ENCODE measurements at places on chromosomes 6 and 20.

GRCh38 chr20:18052856-18053255 lies 4.9 kb downstream of the OVOL2 start:
- DNase-seq, result no peak

GRCh38 chr6:4599924-4600323 lies 176.3 kb upstream of the CDYL start:
- peak; percentile 76 for DNase-seq

DNA sequence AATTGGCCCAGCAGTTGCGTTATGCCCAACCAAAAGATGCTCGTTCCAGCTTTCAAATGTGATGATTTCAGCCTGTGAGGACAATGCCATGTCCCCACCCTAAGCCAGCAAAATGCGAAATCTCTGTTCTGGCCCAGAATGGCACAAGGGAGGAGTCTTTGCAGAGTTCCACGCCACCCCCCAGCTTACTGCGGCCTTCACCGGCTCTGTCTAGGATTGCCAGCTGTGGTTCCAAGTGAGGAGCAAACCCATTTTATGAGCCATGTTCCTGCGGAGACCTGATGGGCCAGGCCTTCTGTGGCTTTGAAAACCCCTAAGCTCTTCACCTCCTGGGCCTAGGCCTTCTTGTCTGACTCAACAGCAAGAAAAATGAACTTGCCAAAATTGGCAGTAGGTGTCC lies 146.8 kb upstream of the SNX9 start:
- no peak for DNase-seq

GRCh38 chr20:17640146-17640874 lies 41.7 kb downstream of the RRBP1 start:
- DNase-seq, result no peak

DNA sequence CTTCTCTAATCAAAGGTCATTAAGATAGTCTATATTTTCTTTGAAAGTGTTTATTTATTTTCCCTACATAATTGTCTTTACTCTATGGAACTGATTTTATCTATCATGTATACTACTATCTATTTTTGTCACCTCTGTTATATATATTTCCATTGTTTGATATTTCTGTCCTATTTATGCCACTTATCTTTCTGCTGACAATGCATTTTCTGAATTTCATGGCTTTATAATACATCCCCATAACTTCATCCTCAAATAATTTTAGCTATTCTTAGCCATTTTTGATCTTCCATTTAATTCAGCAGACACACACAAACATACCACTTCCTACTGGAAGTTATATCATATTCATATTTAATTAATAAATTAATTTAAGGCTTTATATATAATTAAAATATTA lies 123.7 kb downstream of the EPHA7 start:
- no peak for DNase-seq

- DNase-seq, result no peak
Observed at GRCh38 chr6:165448210-165448609, 138.8 kb upstream of the C6orf118 start.

GRCh38 chr20:36604952-36605398 lies 604 bp upstream of the RAB5IF start:
- no peak for DNase-seq

GRCh38 chr6:2873643-2874042 lies 29.5 kb downstream of the SERPINB9 start:
- DNase-seq, result no peak

- DNase-seq, result no peak
Observed at GRCh38 chr20:33332905-33333456, 50.0 kb downstream of the BPIFB1 start.

GRCh38 chr6:16305788-16306187 lies 67.4 kb downstream of the GMPR start:
- DNase-seq, result no peak

- no peak for DNase-seq
Observed at GRCh38 chr6:143005816-143006215, 54.9 kb upstream of the AIG1 start.

- DNase-seq, result peak; percentile 59
Observed at GRCh38 chr6:3568396-3569082, 111.7 kb upstream of the SLC22A23 start.

GRCh38 chr20:16241911-16242310 lies 331.3 kb downstream of the KIF16B start:
- DNase-seq, result peak; percentile 7

GRCh38 chr6:16747232-16748024 lies 13.8 kb downstream of the ATXN1 start:
- DNase-seq, result peak; percentile 63

DNA sequence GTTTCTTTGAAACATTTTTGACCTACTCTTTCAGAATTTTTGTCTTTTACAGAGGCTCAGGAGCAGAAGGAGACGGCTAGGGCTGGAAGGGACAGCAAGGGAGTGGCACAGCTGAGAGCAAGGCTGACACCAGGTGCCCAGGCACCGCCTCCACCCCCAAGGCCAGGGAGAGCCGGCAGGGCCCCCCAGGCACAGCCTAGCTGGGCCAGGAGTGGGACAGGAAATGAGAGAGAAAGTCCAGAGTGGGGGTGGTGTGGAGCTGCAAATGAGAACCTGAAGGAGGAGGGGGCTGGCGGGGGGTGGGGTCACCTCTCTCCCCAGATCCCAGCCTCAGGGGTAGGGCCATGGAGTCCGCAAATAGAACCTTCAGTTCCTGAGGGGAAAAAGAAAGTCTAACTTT lies 236.7 kb downstream of the CDC5L start:
- no peak for DNase-seq

- no peak for DNase-seq
Observed at GRCh38 chr20:4788314-4788713, 66.6 kb downstream of the PRND start.

GRCh38 chr6:43809417-43810305 lies 39.6 kb downstream of the VEGFA start:
- DNase-seq, result no peak

GRCh38 chr6:157885211-157885788 lies 62.3 kb downstream of the SNX9 start:
- DNase-seq, result no peak

- DNase-seq, result no peak
Observed at GRCh38 chr6:78962448-78962847, 95.1 kb downstream of the IRAK1BP1 start.

GRCh38 chr6:170446841-170447560 lies 106.1 kb downstream of the PSMB1 start:
- DNase-seq, result no peak

DNA sequence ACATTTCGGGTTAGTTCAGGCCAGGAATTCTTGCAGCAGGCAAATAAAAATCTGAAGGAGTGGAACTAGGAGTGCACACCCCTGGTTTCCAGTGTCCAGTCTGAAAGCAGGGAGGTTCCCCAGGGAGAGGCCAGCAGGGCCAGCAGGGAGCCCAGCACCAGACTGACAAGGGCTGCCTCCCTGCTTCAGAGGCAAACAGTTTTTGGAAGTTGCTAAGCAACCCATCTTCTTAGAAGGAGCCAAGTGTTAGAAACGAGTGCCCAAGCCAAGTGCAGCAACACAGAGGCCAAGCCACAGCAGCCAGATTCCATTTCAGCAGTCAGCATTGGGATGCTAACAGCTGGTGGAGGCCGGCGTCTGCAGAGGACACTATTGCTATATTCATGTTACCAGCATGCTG lies 179.1 kb downstream of the SYNDIG1 start:
- DNase-seq, result no peak

DNA sequence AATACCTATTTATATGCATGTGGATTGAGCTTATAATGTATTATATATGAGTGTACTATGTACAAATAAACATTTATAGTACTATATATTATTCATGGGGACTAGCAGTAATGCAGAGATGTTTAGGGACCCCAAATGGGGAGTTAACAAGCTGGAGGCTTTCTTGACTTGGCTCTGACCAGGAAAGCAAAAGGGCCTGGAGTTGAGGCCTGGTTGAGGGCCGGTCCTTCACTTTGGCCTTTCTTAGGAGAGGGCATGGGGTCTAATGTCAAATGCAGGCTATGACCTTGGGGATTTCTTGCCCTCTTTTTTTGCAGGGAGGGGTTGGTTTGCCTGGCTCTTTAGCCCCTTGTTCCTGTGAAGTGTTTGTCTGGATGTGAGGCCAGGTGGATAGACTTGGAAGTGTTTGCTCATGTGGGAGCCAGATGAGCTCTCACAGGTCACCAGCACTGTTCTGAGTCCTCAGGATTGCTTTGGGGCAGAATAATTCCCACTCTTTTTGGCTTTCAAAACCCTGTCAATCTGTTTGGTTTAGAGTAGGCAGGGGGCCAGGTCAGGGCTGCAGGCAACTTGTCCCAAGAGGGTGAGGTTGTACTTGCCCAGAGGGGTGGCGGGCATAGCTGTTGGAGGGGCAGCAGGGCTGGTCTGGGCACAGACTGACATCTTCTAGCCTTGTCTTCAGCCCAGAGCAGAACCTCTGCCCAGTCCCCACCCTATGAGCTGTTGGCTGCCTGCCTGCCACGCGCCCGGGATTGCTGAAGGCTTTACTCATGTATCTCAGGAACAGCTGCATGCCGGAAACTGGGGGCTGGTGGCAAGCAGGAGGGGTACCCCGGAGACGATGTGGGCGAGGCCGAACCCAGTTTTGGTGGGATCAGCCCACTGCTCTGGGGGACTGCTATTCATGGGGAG lies 14.6 kb downstream of the TJAP1 start:
- peak; percentile 85 for DNase-seq

- DNase-seq, result peak; percentile 62
Observed at GRCh38 chr6:167750956-167751358, 75.8 kb upstream of the AFDN start.

DNA sequence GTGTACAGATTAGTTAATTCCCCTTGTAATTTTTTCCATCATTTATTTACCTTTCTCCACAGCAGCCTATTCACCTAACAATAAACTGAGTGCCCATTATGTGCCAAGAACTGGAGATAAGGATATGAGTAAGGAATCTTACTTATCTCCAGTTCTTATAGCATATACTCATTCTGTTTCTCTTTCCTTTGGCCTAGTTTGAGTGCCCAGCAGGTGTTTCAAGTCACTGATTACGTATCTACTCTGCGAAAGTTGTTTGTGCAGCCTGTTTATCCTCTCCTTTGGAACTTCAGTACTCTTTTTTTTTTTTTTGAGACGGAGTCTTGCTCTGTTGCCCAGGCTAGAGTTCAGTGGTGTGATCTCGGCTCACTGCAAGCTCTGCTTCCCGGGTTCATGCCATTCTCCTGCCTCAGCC lies 17.3 kb upstream of the POU5F1 start:
- no peak for DNase-seq

DNA sequence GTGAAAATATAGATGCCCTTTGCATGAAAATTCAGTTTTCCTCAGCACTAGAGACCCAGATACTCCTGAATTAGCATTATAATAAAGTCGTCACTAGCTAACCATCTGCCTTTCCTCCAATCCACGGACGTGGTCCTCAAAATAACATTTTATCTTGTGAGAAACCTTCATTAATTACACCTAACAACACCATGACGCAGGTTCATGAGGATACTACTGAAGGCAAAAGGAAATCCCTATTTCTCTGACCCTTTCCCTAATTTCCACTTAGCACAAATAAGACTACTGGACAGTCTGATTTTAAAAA lies 1.3 kb upstream of the PNISR start:
- DNase-seq, result no peak

- DNase-seq, result no peak
Observed at GRCh38 chr6:3370361-3371221, 86.3 kb downstream of the SLC22A23 start.

DNA sequence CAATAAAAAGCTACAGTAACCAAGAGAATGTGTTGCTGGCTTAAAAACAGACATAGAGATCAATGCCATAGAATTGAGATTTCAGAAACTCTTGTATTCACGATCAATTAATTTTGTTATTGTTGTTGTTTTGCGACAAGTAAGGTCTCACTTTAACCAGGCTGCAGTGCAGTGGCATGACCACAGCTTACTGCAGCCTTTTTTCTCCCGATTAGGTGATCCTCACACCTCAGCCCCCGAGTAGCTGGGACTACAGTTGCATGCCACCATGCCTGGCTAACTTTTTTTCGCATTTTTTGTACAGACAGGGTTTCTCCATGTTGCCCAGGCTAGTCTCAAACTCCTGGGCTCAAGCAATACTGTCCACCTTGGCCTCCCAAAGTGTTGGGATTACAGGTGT lies 42.2 kb downstream of the RANBP9 start:
- no peak for DNase-seq

GRCh38 chr6:15106958-15107643 lies 138.8 kb upstream of the JARID2 start:
- DNase-seq, result peak; percentile 25

DNA sequence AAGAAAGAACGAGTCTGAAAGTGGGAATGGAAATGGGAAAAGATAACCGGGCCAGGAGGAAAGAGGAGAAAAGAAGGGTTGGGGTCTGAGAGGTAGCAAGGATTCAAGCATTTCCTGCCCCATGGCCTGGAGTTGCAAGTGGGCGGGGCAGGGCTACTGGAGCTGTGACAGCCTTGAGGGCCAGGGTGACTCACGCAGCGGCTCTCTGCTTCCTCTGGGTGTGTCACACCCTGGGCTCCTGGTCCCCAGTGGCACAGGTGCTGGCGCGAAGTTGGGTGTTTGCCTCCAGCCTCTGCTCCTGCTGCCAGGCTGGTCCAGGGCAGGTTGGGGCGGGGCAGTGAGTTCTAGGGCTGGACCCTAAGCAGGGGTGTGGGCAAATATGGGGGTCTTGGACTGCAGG lies 3.3 kb upstream of the ULBP3 start:
- DNase-seq, result no peak

- DNase-seq, result no peak
Observed at GRCh38 chr20:61400499-61400898, 148.4 kb downstream of the CDH4 start.

GRCh38 chr6:158409451-158409850 lies 97.2 kb downstream of the TULP4 start:
- peak; percentile 15 for DNase-seq

DNA sequence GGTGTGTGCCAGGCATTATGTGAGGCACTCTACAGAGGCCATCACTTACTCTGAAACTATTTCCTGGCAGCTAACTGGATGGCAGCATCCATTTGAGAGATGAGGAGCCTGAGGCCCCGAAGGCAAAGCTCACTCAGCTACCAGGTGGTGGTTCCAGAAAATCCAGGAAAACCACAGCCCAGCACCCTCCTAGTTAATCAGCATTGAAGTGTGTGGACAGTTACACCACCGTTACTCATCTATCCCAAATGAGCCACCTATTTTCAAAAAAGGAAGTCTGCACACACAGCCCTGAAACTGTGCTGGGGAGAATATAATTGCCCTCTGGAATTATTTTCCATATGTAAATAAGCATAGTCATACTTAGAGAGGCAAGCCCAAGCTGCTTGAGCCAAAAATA lies 67.4 kb downstream of the CNBD2 start:
- DNase-seq, result no peak

- DNase-seq, result no peak
Observed at GRCh38 chr6:51655517-51655916, 431.9 kb downstream of the PKHD1 start.

DNA sequence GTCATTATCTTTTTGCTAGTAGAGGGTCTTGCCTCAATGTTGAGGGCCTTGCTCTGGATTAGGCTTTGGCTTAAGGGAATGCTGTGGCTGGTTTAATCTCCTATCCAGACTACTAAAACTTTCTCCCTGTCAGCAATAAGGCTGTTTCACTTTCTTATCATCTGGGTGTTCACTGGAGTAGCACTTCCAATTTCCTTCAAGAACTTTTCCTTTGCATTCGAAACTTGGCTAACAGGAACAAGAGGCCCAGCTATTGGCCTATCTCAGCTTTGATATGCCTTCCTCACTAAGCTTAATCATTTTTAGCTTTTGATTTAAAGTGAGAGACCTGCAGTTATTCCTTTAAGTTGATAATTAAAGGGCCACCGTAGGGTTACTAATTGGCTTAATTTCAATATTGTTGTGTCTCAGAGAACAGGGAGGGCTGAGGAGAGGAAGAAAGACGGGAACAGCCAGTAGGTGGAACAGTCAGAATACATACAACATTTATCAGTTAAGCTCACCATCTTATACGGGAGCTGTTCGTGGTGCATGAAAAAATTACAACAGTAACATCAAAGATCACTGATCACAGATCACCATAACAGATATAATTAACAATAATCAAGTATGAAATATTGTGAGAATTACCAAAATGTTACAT lies 186.7 kb downstream of the PTPRK start:
- DNase-seq, result no peak
